T-cell (primary cell): ENCODE measurements at places on chromosomes 7 and 10.

DNA sequence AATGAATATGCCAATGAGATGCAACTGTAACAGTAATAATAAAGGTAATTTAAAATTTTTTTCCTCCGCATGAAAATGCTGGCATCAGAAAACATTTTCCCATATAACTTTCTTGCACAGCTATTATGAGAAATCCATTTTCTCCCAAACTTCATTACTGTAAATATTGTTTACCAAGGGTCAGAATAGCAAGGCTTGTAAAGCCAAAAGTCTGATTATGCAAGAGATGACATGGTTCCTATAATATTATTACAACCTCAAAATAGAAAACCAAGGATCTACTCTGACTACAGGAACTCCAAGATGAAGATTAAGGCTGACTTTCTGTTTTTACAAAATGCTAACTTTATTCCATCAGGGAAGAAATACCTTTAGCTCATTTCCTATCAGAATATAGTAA, 162.7 kb upstream of the CDK1 start:
- no peak for DNase-seq

DNA sequence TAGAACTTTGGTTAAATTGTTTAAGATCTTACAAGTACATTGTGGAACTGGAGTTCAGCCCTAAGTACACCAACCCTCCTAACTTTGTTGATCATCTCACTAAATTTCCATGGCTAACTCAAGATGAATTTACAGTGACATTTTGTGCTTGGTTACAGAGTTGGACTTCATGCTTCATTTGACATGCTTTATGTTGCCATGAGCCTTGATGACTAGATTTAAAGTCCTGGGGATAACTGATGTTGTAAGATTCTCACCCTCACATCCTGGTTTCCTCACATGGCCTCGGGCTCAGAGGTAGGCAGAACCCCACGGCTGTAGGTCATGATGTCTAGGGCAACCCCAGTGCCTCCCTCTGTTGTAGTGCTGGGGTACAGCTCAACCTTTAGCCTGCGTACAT, 397.2 kb upstream of the IGFBP3 start:
- no peak for DNase-seq

DNA sequence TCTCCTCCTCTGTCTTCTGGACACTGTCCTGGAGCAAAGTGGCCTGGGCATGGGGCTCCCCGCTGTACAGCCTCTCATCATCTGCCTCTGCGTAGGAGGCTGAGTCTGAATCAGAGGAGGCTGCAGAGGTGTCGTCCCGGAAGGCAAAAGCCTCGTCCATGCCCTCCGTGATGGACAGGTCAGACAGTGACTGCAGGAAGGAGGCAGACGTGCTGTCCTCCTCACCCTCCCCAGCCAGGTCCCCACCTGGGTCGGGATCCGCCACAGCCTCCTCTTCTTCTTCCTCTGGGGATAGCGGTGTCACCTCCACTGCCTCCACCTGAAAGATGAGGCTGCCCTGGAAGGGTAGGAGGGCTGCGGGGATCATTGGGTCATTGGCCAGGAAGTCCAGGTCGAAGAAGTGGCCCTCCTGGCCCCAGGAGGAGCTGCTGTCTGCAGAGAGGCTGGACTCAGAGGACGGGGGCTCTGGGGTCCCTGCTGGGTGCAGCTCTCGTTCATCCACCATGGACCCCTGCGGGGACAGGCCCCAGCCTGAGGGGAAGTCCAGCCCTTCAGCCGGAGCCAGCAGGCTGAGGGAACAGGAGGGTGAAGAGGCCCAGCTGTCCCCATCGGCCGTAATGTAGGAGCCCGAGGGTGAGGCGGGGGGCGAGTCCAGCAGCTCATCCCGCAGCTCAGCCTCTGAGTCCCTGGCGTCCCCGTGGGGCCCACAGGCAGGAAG, 3.7 kb downstream of the NACAD start:
- DNase-seq, result no peak

GRCh38 chr10:46319389-46319788, 32.6 kb downstream of the ANTXRL start:
- DNase-seq, result no peak

DNA sequence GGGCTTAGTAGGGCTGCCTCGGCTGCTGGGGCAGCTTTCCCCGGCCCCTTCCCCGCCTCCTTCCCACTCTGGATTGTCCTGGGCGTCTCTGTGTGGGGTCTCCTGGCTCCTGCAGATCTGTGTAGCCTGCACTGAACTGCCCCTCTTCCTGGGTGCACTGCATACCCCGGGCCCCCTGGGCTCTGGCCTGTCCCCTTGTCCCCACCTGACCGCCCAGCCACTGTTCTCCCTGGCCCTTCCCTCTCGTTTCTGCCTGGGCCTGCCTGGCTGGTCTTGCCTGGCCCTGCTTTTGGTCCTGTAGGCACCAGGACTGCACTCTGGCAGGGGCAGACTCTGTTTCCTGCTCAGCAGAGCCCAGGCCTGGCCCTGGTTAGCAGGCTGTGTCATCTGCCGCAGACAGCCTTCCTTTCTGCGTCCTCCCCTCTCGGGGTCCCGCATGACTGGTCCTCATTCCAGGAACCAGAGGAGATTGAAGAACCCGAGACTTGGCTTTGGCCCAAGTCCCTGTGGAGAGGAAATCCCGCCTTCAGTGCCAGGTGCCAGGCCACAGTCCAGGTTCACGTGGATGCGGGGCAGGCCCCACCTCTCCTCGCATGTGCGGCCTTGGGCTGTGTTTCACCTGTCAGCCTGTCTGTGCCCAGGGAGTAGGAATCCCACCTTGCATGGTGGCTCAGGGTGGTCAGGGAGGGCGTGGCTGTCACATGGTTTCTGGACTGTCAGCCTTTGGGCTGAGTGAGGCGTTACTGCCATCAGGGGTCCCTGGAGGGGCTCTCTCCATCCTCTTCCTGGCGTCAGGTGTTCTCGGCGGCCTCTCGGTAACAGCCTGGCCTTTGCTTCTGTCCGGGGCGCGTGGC, 9.2 kb downstream of the INPP5A start:
- DNase-seq, result no peak

DNA sequence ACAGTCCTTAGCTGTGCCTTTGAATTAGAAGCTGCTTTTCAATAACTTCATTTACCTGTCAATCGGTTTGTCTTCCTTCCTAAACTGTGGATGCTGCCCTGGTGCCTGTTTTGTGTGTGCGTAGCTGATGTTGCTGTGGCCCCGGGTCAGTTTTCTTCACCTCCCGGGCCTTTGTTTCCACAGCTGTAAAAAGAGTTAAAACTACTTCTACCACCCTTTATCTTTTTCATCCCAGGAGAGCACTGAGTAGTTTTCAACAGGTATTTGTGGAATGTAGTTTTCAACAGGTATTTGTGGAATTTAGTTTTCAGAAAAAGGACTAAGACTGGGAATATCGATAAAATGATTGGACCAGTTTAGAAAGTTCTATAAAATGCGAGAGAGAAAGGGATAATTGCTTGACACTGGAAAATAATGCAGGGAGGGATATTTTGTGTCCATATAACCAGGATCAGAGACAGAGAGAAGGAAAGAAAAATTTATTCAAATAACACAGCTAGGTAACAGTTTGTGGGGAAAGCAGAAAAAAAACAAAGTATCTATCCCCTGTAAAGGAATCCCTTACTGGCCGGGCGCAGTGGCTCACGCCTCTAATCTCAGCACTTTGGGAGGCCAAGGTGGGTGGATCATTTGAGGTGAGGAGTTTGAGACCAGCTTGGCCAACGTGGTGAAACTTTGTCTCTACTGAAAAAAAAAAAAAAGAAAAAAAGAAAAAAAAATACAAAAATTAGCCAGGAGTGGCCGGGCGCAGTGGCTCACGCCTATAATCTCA, 15.9 kb upstream of the IGF2BP3 start:
- DNase-seq, result no peak

DNA sequence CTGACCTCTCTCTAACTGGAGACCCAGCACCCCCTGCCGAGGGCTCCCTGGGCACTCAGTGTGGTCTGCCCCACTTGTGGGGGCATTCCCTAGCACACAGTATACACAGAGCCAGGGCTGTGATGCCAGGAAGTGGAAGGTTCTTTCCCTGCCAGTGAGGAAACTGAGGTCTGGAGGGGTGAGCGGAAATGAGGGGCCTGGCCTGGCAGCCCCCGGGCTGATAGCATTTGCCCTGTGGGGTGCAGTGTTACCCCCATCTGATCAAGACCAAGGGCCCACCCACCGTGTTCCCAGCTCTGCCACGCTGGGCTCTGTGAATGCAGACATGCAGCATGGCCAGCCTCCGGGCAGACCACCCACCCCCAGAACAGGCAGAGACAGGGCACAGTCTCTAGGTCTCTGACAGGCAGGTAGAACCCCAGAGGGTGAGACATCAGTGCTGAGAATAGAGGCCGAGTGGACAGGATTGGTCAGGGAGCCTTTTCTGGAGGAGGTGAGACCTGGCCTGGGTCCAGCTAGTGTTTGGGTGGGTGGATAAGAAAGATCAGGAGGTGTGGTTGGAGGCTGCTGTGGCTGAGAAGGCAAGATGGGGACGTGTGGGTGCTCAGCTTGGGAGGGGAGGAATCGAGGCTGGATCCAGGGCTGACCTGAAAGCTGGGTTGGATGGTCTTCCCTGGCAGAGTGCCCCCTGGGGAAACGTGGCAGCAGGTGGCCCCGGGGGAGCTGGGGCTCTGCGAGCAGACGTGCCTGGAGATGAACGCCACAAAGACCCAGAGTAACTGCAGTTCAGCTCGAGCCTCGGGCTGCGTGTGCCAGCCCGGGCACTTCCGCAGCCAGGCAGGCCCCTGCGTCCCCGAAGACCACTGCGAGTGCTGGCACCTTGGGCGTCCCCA, 10.8 kb upstream of the ZNF862 start:
- DNase-seq, result no peak

DNA sequence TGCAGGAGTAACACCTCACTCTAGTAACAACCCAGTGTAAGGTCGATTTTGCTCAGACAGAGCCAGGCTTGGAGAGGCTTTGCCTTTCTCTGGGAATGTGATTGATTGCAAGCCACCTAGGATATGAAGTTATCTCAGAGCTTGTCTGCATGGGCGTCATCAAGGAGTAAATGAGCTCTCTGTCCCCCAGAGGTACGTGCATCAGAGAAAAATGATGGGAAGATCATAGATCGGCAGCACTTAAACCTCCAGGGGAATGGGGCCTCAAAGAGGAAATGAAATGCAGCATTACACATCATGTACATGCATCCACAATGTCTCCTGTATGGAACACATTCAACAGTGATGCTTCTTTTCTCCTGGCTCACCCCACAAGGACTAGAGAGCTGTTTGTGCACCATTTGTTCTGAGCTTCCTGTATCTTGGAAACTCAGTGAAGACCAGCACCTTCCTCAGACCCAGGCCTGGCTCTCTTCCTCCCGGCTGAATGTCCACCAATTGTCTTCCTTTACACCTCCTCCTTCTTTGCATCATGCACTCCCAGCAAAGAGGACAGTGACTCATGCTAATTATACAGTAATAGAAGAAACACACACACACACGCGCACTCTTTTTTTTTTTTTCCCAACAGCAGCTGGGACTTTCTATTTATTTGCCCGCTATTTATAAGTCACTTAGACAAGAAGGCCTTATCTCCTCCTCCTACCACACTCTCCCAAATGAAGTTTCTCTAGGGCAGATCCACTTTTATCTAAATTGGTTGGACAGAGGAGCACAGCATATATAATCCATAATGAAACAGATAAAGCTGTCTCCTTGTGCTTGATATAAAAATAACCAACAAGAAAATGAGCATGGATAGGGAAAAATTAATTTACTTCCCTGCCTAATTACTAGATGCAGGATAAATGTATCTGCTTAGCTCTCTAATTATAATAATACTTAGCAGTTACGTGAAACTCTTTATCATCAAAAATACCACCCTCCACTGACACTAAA, 990.7 kb downstream of the CCSER2 start:
- no peak for DNase-seq

GRCh38 chr7:25054819-25055519, 70.1 kb downstream of the CYCS start:
- no peak for DNase-seq

- DNase-seq, result no peak
Measured at GRCh38 chr7:71991586-71991985, 420.6 kb downstream of the CALN1 start.

GRCh38 chr10:42836771-42837468, 54.3 kb downstream of the BMS1 start:
- no peak for DNase-seq

DNA sequence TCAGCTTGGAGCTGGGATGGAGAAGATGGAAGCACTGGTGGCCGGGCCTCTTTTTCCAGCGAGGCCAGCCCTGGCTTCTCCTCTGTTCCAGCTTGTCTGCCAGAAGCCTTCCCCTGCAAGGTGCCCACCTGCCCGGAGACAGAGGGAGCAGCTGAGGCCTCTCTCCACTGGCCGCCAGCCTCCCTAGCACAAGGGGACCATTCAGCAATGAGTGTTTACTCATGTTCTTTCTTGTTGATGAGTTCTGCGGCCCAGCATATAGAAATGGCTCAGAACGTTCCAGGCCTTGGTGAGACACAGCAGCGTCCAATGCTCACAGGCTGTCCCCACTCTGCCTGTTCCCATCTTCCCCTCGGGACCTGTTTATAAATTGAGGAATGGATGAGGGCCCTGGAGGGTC, 47.3 kb downstream of the CHST3 start:
- DNase-seq, result no peak

DNA sequence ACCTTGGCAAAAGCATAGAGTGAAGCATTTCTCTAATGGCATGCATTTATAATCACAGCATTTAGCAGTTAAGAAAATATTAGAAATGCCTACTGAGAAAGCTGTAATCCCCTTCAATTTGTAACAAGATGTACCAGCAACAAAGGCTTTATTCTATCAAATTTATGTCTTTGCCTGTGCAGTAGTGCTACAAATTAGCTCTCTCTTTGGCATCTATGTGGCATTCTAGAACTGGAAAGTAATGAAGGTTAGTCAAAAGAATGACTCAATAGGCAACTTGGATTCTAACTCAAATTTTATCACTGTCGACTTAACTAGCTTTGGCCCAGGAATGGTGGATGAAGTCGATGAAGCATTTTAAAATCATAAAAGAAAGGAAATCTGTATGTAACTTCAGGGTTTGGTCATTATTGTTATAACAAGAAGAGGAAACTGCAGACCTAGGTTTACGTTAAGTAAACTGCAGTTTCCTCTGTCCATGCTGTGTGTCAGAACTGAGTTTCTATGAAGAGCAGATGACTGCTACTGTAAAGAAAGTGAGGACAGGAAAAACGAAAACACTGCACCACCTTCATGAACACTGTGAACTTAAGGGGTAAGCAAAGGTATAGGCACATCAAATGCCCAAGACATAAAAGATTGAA, 140.0 kb downstream of the RAPGEF5 start:
- DNase-seq, result no peak

- no peak for DNase-seq
Measured at GRCh38 chr7:159158125-159158887, 13.6 kb upstream of the VIPR2 start.

DNA sequence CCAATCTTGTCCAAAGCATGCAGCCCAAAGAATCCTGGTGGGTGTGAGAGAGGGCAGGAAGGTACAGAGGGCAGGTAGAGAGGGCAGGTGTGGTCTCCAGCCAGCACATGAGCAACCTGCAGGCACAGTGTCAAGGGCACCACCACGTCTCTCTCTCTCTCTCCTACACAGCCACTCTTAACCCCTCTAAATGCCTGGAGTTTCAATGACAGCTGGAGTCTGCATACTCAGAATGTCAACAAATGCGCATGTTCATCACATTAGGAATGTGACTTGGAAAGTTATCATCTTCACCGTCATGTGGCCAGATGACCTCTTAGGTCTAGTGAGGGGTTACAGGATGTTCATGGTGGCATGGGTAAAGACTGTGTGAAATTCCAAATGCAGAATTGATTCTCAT, 456.8 kb downstream of the SORCS1 start:
- no peak for DNase-seq

GRCh38 chr10:11894381-11895107, 71.4 kb downstream of the PROSER2 start:
- DNase-seq, result no peak
